ENCODE measurements at places on chromosomes 7 and 10.
A peak's percentile ranks its signal among the peaks of the same experiment; 100 is the strongest.

DNA sequence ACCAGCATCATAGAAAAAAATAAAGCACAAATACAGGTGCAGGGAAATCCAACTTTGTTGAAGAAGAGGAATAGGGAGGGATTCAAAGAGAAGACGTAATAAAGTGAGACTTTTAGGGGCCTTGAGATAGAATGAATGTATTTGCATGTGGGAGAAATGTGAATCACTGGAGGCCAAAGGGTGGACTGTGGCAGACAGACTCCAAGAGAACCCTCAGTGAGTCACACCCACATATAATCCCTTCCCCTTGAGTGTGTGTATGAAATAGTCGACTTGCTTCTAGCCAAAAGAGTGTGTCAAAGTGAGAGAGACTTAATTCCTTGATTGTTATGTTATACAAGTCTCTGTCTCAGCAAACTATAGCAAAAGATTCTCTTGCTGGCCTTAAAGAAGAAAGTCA lies 101.3 kb upstream of the GHITM start:
- no peak for DNase-seq

- DNase-seq, result no peak
These were observed 103.7 kb downstream of the TCERG1L start for GRCh38 chr10:131207584-131208532.

- DNase-seq, result no peak
These were observed 181.8 kb upstream of the FERD3L start for GRCh38 chr7:19327018-19327417.

DNA sequence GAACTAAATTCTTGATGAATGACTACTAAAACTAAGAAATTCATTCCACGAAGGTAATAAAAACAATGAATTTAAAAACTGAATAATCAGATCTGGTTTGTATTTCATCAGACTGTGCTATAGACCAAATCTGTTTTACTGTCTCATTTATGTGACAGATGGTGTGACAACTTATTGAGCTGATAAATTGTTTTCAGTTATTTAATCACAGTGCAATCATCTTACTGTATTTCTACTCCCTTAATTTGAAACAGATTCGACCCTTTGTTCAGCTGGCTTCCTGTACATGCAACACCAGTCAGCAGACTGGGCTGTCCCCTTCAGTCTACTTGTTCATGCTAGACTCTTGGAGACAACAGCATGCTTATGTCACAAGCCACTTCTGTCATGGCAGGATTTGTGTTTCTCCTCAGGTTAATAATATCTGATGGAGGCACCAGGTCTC lies 150.9 kb downstream of the MBL2 start:
- DNase-seq, result no peak

DNA sequence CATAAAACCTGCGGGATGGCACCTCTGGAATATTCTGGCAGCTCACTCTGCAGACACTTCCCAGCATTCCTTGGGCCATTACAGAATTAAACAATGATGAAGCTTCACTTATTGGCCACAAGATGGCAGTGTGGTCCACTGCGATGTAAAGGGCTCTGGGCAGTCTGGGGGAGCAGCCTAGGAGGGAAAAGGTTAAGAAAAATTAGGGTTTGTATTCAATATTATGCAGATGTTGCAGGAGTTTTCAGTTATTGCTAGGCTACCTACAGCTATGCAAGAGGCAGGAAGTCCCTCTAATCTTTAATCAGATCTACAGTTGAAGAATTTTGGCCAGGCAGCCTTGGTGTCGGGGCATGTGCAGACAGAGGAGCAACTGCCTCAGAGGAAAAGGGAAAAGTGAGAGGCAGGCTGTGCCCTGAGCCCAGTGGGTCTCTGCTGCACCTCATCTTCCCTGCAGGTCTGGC lies 233.2 kb upstream of the PRSS1 start:
- DNase-seq, result peak; percentile 52

- DNase-seq, result no peak
These were observed 32.0 kb downstream of the TNS3 start for GRCh38 chr7:47549916-47550315.

GRCh38 chr7:114243646-114244045 lies 171.0 kb upstream of the FOXP2 start:
- DNase-seq, result no peak

DNA sequence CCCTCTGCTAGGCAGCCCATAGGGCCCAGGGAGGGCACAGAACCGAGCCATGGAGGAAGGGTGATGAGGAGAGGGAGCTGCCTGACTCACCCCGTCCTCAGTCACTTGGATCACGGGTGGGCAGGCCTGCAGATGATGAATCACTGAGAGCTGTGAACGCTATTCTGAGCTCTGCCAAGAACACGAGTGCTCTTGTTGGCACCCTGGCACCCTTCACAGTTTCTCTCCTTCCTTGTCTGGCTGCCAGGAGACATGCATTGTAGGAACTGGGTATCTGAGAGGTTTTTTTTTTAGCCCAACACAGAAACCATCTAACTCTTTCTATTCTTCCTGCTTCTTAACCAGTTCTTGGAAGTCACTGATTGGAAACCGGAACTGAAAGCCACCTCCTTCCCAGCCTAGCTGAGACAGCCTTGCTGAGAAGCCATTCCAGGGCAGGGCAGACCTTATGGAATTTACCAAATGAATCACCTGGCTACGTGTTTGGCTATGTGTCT lies 82.1 kb downstream of the SLC37A3 start:
- DNase-seq, result peak; percentile 75

- no peak for DNase-seq
These were observed 21.3 kb downstream of the SRPK2 start for GRCh38 chr7:105367458-105367857.

- no peak for DNase-seq
These were observed 152.7 kb downstream of the MAD1L1 start for GRCh38 chr7:2080060-2080387.

DNA sequence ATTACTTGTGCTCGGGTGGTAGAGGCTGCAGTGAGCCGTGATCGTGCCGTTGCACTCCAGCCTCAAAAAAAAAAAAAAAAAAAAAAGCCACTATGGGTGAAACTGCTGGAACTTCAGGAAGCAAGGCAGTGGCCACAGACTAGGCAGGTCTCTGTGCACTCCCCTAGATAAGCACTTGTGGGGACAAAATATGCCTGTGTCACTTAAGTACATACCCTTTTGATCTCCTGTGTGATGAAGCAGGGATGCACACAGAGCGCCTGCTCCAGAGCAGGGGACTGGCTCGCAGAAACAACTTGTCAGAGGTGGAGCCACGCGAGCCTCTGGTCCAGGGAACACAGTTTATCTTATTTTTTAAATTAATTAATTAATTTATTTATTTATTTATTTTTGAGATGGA lies 42.9 kb upstream of the PSAP start:
- DNase-seq, result no peak

DNA sequence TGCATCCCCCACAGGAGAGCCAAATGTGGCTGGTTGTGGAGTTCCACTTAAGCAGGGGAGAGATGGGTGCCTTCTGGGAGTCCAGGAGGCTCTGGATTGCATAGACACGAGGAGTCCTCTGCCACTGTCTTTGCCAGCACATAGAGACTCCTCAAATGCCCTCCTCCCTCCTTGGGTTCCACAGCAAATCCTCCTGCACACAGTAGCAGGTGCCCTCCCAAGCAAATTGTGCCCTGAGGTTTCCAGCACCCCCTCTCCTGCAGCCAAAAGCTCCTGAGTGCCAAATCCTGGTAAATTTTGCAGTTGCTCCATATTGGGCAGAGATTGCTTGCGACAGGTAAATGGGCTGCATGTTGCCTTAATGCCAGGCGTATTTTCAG lies 5.8 kb downstream of the EVX1 start:
- no peak for DNase-seq

GRCh38 chr10:49365675-49366415 lies 30.0 kb downstream of the DRGX start:
- DNase-seq, result no peak

DNA sequence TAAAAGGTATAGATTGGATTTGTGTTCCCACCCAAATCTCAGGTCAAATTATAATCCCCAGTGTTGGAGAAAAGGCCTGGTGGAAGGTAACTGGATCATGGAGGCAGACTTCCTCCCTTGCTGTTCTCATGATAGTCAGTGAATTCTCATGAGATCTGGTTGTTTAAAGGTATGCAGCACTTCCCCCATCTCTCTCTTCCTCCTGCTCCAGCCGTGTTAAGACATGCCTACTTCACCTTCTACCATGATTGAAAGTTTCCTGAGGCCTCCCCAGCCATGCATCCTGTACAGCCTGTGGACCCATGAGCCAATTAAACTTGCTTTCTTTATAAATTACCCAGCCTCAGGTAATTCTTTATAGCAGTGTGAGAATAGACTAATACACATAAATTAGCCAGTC lies 39.1 kb downstream of the HTR7 start:
- DNase-seq, result no peak

DNA sequence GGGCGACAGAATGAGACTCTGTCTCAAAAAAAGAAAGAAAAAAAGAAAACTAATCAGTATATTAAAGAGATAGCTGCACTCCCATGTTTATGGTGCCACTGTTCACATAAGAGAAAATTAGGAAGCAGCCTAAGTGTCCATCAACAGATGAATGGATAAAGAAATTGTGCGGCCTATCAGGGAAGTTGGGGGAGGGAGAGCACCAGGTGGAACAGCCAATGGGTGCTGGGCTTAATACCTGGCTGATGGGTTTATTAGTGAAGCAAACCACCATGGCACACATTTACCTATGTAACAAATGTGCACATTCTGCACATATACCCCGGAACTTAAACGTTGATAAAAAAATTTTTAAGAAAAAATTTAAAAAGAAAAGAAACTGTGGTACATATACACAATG lies 9.0 kb upstream of the PRRT4 start:
- DNase-seq, result no peak

GRCh38 chr10:3765146-3765545 lies 19.9 kb downstream of the KLF6 start:
- DNase-seq, result peak; percentile 64

GRCh38 chr7:140670343-140670935 lies 2.3 kb upstream of the ADCK2 start:
- DNase-seq, result no peak

- peak; percentile 62 for DNase-seq
These were observed 79.3 kb upstream of the NANOS1 start for GRCh38 chr10:118950190-118950680.

GRCh38 chr10:30750971-30751677 lies 121.6 kb upstream of the LYZL2 start:
- DNase-seq, result no peak

GRCh38 chr7:120867932-120868331 lies 10.0 kb upstream of the TSPAN12 start:
- DNase-seq, result no peak

DNA sequence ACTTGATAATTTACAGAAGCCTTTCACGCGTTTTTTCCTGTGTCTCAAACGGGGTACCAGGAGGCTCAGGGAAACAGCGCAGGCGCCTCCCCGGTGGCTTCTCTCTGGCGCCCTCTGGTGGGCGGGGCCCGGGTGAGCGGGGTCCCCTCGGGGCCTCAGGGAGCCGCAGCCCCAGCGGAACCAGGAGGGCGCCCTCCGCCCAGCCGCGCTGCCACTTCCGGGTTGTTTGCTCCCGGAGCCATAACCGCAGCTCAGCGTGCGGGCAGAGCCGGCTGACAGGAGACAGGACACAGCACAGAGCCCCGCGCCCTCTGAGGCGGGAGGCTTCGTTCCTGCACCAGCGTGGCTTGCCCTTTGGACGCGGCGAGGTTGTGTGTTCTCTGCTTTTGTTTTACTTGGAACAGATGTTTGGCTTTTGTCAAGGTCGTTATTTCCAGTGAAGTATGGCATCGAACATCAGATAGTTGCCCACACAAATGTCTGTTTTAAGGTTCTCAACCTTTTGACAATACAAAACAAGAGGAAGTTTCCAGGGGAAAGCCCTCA lies 6.9 kb upstream of the CYP2E1 start:
- DNase-seq, result peak; percentile 53

- DNase-seq, result no peak
These were observed 9.4 kb downstream of the ACSL5 start for GRCh38 chr10:112383325-112383724.

DNA sequence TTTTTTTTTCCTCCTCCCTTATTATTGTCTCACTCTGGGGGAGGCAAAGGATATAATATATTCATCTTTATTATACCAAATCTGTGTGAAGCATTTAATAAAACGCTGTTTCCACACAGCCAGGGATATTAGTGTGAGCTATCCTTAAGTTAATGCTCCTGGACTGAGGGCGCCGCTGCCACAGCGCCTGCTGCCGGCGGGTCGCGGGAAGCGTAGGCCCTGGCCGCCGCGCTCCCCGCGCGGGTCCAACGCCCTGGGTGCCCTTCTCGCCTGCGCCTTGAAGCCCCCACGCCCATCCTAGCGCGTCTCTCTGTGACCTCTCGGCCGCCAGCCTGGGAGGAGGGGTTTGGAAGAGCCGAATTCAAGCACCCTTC lies 9.5 kb upstream of the LBX1 start:
- peak; percentile 37 for DNase-seq

DNA sequence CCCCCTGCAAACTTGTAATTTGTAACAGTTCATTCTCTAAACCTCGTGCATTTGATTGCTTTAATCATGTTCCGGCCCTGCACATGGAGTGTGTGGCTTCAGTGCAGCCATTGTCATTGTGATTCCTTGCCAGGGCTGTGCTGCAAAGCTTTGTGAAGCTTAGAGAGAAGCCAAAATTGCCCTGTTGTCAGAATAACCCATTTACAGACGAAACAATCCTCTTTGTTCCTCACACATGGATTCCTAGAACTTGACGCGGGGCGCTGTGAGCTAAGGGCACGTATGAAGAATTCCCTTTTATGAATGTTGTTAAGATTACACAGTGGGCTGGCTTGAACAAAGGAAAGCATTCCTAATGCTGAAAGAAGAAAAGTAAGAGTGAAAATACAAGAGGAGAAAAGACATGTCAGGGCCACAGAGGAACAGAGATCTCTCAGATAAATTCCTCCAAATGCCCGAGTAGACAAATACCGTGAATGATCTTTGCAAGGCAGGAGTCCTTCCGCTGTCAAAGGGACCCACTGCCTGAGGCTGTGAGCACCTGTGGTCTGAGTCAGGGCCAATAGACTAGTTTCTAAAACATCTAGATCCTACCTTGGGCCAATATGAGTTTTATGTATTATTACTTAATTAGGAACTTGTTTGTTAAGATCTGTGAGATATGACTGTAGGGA lies 205.4 kb upstream of the C7orf33 start:
- DNase-seq, result no peak

DNA sequence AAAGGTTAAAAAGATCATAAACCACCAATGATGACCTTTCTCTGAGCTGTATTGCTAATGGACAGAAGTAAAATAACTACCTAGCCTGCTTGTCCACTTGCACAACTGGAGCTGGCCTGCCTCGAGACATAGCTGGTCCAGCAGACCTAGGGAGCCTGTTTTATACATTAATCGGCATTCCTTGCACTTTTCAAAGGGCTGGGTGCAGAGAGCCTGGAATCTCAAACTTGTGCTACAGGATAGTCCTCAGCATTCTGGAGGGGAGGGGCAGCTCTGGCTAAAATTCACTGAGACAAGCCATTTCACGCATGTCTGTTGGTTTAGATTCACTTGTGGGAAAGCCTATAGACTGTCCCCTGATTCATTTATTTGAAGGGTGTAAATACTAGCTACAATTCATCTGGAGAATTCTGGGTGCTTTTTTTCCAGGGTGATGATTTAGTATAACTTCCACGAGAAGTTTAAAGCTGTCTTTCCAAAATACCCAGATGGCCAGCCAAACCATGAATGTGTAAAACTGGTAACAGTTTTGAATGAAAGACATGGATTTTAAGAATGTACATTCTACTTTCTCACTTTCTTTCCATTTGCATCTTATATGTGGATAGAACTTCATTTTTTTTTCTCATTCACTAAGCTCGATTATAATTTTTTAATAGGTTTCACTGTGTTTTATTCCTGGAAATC lies 389.4 kb downstream of the KCNMA1 start:
- DNase-seq, result no peak

GRCh38 chr10:114208351-114208750 lies 29.2 kb downstream of the TDRD1 start:
- DNase-seq, result no peak

Data from inflammatory macrophage treated with lipopolysaccharide for 1 hour (primary cell).